Glutamatergic neuron (in vitro differentiated cells): ENCODE measurements at places on chromosomes 16 and 17. TPM values are rescaled to one million over a fixed set of nuclear protein-coding genes. Genes with fewer than 3 reads are reported as not detected.

DNA sequence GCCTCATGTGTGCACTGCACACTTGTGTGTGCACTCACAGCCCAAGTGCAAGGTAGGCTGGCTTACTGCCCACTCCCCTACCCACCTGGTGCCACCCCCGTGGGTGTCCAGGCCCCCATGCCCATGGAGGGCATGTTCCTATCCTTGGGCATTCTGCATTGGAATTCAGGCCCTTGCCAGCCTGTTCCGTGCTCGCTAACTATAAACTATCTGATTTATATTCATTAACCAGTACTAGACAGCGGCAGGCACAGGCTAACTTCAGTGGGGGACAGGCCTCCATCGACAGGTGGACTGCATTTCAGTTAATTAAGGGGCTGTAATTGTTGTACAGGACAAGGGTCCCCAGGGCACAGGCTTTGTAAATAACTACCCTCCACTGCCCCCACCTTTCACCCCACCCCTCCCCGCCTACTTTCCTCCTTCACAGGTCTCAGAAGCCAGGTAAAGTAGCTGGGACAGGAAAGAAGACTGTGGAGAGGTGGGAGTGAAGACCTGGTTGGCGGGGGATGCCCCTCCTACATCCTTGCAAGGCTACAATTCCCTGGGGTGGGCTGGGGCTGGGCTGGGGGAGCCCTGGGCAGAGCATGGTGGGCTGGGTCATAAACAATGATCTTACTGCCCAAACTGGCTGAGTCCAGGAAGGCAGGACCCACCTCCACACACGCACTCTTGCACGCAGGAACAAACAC, 119.0 kb upstream of the LHX1 start:
- no peak for DNase-seq

DNA sequence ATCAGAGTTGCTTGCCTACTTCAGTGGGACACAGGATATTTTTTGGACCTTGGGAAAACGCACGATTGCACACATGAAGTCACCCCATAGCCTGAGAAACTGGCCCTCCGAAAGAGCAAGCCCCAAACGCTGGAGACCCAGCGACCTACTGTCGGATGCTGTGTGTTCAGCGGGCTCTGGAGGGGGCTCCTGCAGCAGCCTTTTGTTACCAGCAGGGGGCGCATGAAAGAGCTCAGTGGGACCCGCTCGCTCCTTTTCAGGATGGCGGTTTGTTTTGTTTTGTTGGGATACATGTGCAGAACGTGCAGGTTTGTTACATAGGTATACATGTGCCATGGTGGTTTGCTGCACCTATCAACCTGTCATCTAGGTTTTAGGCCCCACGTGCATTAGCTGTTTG, 28.4 kb downstream of the MYH3 start:
- DNase-seq, result peak; percentile 45

DNA sequence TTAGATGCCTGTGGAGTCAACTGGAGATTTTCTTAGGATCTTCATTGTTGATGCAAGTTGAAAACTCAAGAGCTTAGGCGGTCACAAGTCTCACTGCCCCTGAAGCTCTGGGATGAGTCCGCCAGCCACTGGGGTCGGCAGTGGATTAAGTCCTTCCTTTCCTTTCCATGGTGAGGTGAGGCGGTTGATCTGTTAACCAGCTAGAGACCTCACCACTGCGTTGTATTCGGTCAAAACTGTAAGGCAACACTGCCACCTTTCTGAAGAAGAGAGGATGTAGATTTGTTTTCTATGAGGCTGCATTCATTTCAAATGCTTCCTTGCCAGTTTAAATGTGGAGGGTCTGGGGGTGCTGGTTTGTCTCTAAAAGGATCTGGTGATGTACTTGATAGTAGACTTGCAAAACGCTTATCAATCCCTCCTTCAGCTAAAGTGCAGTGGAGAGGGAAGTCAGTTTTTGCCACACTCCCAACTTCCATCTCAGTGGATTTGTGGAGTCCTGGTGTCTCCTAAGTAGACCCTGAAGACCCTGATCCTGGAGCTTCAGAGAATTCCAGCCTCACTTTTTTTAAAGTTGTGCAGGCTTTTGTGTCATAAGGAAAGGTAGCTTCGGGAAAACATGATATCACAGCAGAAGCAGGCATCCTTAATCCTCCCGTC, 1.7 kb downstream of the MYOCD start:
- no peak for DNase-seq

RUNDC3A gene
- 282 TPM for total RNA-seq

DNA sequence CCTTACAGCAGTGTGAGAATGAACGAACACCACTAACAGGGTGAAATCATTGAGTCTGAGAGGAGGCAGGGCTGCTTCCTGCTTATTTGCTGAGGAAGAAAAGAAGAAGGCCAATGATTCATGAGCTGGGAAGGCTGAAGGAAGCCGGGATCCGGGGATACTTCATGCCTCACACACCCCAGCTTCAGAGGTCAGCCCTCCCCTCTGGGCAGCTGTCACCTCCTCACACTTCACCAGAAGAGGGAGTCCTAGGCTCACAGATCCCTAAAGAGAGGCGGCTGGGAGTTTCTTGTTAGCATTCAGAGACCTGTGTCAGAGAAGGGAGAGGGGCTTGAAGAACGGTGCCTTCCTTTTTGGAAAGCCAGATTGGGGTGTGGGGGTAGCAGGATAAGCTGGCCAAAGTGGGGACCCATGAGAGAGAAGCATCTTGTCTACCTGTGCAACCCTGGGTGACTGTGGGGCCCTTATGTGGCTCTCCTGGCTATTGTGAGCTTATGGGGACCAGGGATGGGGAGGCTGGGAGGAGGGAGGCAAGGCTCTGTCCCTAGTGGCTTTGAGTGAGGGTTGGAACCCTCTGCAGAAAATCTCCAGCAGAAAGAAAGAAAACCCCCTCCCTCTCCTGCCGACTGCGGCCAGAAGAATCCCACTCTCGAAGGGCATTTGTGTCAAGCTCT, 94.6 kb downstream of the RGS9 start:
- DNase-seq, result peak; percentile 67

- no peak for DNase-seq
Observed at GRCh38 chr16:89957216-89957785, 8.7 kb downstream of the DEF8 start.

DNA sequence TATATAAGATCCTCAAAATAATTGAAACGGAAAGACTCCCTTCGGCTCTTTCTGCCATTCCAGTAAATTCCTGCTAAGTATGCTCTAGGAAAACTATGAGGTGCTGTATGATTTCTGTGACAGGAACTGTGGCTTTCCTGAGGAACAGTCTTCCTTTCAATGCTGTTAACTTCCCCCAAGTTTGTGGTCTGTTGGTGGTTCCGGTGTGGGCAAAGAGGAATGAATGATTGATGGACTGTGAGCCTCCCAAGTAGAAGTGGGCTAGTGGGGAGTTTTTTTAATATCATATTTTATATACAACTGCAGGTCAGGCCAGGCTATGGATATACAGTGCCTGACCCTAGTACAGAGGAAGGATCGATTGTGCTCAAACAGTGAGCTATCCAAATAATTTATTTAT, 560.7 kb upstream of the RBFOX1 start:
- DNase-seq, result no peak

GRCh38 chr17:76867578-76868175, 527 bp upstream of the MGAT5B start:
- no peak for DNase-seq

GRCh38 chr16:58862334-58863021, 128.4 kb upstream of the GOT2 start:
- DNase-seq, result no peak

DNA sequence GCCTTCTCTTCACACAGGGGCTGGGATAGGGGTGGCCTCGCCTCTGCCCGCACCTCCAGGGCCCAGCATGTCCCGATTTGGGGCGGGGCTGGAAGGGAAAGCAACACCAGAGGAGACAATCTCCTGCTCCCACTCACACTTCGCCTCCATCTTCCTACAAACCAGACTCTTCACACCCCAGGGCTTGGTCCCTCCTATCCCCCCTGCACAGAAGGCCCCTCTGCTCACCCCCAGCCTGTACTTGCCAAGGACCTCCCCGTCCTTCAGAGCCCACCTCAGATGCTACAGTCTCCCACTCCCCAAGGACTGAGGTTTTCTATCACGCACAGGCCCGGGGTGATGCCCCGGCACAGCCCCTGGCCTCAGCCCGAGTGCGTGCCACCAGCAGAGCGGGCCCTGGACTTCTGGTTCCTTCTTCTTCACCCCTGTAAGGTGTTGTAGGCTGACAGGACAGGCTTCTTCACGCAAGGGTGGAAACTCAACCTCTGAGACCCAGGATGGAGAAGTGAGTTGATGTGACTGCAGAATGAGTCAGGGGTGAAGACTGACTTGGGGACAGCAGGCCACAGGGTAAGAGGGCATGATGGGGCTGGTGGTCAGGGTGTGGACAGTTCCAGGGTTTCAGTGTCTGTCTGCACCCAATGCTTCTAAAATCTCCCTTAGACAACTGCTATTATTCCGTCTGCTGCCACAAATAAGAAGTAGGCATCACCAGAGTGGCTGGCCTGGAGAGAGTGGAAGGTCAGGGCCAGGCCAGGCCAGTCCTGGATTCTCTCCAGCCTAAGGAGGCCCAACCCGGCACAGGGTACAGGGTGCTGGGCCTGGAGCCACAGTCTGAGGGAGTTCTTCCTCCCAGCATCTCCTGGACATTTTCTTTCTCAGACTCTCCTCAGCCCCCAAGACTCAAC, 2.5 kb downstream of the ITGAE start:
- no peak for DNase-seq

NPIPB2 gene
- total RNA-seq, result 14.4 TPM

- DNase-seq, result no peak
Observed at GRCh38 chr17:8140065-8141029, 11.9 kb downstream of the PER1 start.

GPRC5B gene
- 8.7 TPM for total RNA-seq

DNA sequence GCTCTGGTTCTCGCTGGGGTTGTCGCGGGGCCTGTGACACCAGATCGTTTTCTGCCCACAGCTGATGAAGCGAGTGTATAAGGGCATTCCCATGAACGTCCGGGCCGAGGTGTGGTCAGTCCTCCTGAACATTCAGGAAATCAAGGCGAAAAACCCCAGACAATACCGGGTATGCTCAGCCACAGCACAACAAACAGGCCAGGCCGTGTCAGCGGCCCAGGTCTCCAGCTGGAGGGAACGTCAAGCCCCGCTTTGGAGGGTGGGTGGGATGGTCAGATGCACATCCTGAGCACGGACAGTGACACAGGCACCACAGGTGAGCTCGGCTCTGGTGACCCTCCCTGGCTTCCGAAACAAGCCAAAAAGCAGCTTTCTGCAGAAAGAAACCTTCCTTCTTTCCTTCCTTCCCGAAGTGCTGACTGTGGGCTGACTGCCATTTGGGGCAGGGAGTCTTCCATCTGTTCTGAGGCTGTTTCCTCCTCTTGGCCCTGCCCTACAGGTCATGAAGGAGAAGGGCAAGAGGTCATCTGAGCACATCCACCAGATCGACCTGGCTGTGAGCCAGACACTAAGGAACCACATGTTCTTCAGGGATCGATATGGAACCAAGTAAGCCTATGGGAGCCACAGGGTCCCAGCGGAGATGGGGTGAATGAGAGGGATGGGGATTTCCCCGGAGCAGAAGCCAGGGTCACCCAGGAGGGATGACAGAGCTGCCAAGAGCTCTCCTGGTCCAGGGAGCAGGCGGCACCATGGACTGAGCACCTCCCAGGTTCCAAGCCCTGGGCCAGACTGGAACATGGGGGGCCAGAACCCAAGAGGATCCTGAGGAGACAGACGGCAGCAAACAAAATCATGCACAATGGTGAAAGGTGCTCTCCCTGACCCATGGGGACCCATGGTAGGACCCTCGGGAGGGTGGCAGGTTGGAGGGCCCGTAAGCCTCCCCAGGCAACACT, 79.4 kb downstream of the GOSR1 start:
- DNase-seq, result no peak

DNA sequence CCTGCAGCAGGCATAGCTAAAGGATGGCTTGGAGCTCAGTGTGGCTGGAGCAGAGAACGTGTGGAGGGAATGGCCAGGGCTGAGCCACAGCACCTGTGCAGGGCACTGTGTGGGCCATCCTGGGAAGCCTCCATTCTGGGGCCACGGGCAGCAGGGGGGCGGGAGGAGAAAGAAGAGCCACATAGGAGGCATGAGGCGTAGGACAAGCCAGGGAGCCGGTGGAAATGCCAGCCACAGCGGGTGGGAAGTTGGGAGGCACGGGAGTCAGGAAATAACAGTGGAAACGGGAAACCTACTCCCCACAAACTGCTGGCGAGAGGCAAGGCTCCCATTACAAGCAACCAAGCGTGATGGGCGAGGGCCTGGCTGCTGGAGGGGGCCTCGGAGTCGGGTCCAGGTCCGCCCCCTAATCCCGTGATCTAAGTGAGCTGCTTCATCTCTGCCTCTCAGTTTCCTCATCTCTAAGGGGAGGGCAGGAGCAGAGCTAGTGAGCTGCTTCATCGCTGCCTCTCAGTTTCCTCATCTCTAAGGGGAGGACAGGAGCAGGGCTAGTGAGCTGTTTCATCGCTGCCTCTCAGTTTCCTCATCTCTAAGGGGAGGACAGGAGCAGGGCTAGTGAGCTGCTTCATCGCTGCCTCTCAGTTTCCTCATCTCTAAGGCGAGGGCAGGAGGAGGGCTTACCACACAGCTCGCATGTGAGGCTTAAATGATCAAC, 104.9 kb downstream of the ADCY9 start:
- DNase-seq, result no peak

TOX3 gene
- 54.8 TPM for total RNA-seq

TM4SF5 gene
- not detected for total RNA-seq

CCDC78 gene
- 18.9 TPM for total RNA-seq

- no peak for DNase-seq
Observed at GRCh38 chr16:16923479-16923878, 544.5 kb downstream of the NPIPA7 start.

- DNase-seq, result no peak
Observed at GRCh38 chr17:27585153-27585681, 45.8 kb upstream of the LGALS9 start.

- no peak for DNase-seq
Observed at GRCh38 chr17:31631766-31632165, 227.3 kb downstream of the COPRS start.

DNA sequence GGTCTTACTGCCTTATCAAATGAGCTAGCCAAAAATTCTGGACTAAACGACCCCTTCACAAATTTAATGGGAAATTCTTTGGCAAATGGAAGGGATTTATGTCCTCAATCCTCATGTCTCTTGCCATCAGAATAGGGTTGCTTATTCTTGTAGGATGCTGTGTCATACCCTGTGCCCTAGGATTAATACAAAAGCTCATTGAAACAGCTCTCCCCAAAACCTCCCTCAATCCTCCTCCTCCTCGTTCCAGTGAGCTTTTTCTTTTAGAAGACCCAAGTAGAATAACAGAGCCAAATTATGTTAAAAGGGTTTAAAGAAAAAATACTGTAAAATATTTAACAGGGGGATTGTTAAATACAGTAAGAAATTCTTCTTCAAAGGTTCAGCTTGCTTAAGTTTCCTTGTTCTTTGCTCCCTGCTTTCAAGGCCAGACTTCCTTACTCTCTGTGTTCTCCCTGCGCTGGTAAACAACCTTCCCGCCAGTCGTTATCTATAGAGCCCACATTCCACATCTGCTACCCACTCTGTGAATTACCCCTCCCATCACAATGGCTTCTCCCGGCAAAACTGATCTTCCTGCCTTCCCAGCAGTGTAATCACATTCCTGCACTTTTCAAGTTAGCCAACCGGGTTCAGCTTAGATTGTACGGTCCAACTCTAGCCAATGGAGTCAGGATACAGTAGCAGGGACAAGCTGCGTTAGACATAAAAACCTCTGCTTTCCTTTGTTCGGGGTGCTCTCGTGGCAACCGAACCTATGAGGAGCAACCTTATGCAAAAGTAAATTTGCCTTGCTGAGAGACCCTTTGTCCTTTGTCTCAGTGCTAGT, 9.7 kb downstream of the HPR start:
- no peak for DNase-seq

SPATA32 gene
- total RNA-seq, result not detected
